ENCODE measurements at places on chromosomes 4 and X.

GRCh38 chr4:82852751-82853285 is 38.1 kb downstream of the SEC31A start:
- DNase-seq, result no peak

- DNase-seq, result no peak
Measured at GRCh38 chr4:100086766-100087431, 103.4 kb downstream of the DDIT4L start.

DNA sequence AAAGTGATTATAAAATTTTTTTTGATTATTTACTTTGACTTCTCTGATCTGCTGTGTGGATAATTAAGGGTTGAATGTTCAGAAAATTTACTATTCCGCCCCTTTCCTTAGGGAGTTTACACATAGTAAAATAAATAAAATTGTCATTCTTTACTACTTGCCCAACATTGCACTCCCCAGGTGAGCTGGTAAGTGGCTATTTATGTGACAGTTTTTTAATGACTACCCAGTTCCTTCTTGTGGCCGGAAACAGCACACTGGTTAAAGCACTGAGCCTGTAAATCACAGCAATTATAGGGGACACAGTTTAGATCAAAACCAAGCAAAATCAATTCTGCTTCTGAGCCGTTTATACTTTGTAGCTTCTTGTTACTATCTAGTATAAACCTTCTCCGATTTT is 158.1 kb downstream of the FHIP1A start:
- no peak for DNase-seq

GRCh38 chr4:6644792-6645530 is 4.5 kb downstream of the MRFAP1 start:
- no peak for DNase-seq

DNA sequence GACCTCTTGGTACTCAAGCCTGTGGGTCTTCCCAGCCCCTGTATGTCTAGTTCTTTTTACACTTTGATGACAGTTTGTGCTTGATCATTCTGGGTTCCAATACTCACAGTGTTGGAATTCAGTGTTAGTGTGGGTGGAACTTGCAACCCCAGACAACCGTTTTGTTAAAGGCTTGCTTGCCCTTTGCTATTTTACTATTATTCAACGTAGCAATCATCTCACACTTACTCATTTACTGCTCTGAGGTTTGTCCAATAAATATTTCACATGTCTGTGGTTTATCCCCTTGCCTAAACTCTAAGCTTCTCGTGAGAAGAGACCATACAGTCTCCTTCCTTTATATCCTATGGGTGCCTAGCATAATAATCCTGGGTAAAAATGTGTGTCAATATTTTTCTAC is 15.3 kb downstream of the CCNG2 start:
- DNase-seq, result no peak

DNA sequence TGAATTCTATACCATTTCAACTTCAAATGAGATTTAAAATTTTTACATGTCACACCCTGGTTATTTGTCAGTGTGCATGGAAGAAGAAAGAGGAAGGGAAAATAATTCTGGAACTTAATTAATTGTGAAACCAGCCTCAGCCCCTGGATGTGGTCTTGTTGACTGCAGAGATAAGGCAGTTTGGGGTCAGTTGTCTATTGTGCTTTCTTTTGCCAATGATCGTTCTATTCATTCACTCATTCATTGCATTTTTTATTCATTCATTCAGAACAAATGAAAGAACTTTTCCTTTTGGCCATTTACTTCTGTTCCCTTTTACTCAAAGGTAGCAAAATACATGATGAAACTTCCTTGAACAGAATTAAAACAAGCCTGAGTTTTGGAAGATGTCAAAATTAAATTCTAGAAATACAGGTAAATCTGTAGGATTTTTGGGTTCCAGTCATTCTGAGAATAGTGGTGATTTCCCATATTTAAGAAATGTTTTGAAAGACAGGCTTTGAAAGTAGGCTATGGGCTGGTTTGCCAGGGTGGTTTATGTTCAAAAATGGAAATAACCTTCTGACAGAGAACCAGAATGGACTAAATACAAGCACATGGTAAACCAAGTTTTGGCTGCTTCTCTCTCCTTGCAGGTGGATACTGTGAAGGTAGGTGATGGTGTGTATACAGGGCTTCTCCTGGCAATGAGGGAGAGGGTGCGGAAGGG is 35.7 kb downstream of the PARM1 start:
- DNase-seq, result no peak

GRCh38 chr4:187070158-187070557 is 346.5 kb upstream of the FAT1 start:
- no peak for DNase-seq

GRCh38 chrX:103002576-103002975 is 61.4 kb downstream of the BEX1 start:
- no peak for DNase-seq

GRCh38 chr4:167052631-167053091 is 181.6 kb downstream of the SPOCK3 start:
- DNase-seq, result no peak

DNA sequence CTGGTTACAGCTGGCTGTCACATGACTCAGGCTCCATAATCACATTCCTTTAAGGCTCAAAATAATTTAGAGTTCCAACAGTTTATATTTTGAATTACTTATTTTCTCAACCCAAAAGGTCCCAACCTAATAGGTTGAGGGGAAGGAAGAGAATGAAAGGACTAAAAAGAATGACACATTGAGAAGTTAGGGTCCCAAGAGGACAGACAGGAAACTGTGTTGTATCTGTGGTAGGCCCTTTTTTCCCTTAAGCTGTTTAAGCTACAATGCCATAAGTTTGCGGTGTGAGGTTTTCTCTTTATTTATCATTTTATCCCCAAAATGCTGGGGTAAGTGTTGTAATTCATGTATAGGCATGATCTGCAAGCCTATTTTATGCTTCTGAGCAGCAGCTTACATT is 290.2 kb downstream of the ZNF674 start:
- no peak for DNase-seq

DNA sequence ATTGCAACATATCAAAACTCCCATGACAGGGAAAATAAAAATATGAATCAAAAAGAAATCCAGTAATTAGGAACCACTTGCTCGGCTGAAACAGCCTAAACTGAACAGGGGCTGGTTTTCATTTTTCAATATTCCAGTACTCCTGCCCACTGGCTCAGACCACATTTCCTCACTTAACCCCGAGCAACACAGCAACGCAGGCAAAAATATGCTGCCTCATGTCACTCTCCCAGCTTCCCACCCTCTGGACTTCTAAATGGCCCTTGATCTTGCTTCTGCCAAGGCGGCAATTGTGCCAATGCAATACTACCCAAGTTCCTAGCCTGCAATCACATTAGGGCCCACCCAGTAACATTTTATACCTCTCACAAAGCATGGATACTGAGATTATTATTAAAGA is 30.6 kb downstream of the USP46 start:
- DNase-seq, result no peak

DNA sequence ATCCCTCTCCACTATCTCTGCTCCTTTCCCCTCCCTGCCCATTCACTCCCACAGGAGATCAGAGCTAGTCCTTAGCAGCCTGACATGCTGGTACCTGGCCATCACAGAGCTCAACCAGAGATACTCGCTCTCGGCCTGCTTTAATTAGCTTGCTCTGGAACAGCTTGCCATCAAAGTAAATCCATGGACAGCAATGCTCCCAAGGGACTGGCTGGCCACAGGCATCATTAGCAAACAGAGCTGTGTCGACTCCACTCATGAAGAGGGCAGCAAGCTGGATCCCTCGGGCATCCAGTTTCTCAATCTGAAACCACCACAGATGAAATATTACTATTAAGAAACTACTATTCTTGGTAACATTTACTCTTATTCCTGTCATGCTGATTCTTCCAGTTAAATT is 43.4 kb upstream of the PHF8 start:
- no peak for DNase-seq

DNA sequence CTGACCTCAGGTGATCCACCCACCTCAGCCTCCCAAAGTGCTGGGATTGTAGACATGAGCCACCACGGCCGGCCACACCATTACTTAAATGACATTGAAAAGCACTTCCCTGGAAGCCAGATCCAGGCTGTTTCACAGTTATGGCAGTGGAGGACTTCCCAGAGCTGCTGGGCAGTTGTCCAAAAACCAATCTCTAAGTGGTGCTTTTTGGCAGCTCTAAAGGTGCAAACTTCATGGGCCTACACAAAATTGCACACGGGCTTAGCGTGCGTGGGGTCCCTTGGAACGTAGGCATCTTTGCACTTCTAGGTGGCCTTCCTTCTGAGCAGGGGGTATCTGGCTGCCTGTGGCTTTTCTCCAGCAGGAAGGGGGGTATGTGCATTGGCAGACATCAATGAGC is 172.3 kb downstream of the SHOX start:
- no peak for DNase-seq

DNA sequence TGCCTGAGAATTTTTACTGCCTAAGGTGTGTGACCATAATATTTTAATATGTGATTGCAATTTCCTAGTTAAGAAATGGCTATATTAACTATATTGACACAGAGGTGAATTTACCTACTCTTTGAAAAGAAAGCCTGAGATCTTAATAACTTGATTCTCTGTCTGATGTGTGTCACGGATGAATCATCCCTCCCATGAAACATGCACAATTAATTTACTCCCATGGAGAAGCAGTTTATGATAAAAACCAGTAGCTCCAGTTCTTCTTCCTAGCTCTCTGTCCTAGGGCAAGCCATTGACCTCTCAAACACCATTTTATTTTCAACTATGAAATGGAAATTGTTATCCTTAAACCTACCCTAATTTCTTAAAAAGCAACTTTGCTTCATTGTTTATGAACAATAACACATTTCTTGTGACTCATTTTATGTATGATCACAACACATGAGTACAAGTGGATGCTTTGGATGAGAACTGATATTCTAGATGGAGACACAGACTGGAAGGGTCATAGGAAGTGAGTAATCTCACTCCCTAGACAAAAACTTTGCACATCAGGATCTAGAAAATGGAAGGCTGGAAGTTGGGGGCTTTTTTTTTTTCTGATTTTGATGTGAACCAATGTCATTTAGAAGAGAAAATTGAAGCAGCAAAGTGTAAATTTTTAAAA is 438.3 kb downstream of the GPAT3 start:
- no peak for DNase-seq

Measured in stimulated activated CD4-positive, alpha-beta T cell treated with anti-CD3 and anti-CD28 coated beads, TNF-alpha, amount 100 ng/mL, for 48 hours (primary cell).